ENCODE measurements at places on chromosomes 16 and 17.
A peak's percentile ranks its signal among the peaks of the same experiment; 100 is the strongest.

GRCh38 chr17:27306276-27306835 lies 12.4 kb downstream of the WSB1 start:
- no peak for DNase-seq

GRCh38 chr17:58525239-58525638 lies 10.8 kb upstream of the MTMR4 start:
- DNase-seq = peak; percentile 98

- no peak for DNase-seq
These were observed 19.3 kb downstream of the POLR3K start for GRCh38 chr16:33877-34647.

GRCh38 chr17:63426041-63426916 lies 19.8 kb downstream of the CYB561 start:
- no peak for DNase-seq

GRCh38 chr17:15479703-15480102 lies 12.3 kb upstream of the CDRT4 start:
- DNase-seq = peak; percentile 62

Data from fibroblast of skin of right biceps (primary cell).